ENCODE measurements at places on chromosomes 3 and 15. TPM values are rescaled to one million over a fixed set of nuclear protein-coding genes. Genes with fewer than 3 reads are reported as not detected.

- no peak for DNase-seq
These were observed 145.1 kb downstream of the VGLL4 start for GRCh38 chr3:11498646-11499045.

The CSNK1G1 gene
- total RNA-seq: 16.6 TPM

The BFSP2 gene
- total RNA-seq: not detected

DNA sequence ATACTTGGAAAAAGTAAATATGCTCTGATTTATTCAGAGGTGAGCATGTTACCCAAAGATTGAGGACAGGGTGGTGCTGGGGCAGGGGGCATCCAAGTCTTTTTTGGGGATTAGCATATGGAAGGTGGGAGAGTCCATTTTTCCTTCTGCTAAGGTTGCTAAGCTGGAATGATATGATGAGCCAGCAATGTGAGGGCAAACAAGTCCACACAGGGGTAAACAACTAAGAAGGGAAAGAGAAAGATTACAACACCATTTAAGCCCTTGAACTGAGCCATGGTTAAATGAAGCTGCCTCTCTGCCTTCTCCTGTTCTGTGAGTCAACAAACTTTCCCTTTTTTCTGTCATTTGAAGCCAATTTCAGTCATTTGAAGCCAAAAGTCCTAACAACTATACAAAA, 89.0 kb downstream of the RPL22L1 start:
- DNase-seq: no peak

DNA sequence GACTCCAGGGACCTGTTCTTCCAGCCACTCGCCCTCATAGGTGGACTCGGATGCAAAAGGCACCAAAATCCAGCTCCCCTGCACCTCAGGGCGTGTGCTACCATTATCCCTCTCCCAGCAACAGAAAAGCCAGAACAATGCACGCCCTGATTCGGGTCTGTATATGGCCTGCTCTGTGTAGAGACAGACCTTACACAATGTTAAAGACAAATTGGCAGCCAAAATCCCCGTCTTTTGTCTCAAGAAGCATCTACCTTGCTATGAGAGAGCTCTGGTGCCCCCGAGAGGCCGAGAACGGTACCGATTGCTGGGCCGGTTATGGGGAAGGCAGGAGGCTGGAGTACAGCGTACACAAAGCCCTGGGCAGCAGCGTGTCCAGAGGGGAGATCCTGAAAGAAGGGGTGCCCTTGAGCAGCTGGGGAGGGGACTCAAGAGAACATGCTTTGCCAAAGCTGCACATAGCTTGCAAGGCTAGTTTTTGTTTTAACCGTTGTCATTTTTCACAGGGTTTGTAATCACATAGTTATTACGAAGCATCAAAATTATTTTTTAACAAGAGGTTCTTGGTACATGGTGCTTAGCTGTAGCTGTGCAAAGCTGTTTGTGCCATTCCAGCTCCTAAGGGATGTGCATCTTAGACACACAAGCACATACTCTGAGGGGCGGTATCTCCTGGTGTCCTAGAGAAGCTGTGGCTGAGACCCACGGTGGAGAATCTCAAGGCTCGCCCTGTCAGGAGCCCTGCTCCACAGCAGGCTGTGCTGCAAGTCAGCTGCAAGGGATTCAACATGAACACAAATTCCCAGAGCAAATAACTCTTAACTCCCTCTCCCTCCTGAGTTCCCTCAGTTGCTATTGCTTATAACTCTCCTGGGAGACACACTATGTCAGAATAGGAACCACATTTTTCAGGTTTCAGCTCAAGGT, 461.5 kb upstream of the PPP2R3A start:
- peak; percentile 53 for DNase-seq

The PRSS50 gene
- total RNA-seq: not detected

The ST3GAL6 gene
- total RNA-seq: not detected

- no peak for DNase-seq
These were observed 45.1 kb downstream of the LRRC28 start for GRCh38 chr15:99296386-99296785.

- no peak for DNase-seq
These were observed 56.0 kb upstream of the LINGO1 start for GRCh38 chr15:77688693-77689092.

The TRAK1 gene
- total RNA-seq: 18.3 TPM

DNA sequence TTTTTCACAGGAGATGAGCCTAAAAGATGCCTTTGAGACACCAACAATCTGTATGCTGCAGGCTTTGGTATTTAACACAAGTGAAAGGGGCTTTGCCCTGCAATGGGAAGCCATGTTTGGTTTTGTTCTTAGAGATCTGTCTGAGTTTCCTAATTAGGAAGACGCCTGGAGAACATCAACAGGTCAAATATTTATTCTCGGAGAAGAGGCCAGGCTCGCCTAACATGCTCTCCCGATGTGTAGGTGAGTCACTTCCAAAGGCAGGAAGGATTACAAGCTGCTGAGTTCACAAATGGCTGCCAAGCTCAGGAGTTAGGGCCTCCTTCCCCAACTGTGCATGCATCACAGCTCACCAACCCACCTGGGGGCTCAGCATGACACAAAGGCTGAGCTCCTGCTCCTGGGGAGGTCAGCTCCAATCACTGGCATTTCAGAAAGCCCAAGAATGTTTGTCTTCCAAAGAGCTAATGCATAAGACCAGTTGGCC, 119.5 kb upstream of the PRICKLE2 start:
- DNase-seq: no peak

DNA sequence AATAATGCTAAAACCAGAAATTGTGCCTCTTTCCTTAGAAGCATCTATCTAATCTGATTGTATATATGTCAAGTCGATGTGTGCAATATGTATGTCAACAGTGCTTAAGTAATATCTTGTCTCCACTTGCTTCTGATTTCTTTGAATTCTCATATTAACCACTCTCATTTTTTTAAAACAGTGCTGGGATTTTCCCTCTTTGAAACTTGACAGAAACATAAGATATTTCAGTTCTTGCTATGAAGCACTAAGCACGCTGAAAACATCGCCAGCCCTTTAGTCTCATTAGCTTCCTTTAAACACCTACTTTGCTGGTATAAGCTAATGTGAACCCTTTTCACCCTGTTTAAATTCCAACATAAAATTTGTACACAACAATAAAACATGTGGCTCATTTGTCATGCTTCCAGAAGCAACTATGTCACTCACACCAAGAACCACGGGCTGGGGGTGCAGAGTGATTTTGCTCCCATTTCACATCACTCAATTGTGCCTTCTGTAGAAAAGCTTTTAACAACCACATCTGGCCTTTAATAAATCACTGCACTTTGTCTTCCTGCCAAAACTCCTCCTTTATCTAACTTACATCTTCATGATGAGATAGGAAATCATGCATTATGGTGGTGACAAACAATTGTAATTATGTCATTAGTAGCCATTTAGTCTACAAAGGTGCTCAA, 185.2 kb downstream of the FOXP1 start:
- peak; percentile 67 for DNase-seq

- DNase-seq: peak; percentile 22
These were observed 901 bp downstream of the ICE2 start for GRCh38 chr15:60477916-60478565.

DNA sequence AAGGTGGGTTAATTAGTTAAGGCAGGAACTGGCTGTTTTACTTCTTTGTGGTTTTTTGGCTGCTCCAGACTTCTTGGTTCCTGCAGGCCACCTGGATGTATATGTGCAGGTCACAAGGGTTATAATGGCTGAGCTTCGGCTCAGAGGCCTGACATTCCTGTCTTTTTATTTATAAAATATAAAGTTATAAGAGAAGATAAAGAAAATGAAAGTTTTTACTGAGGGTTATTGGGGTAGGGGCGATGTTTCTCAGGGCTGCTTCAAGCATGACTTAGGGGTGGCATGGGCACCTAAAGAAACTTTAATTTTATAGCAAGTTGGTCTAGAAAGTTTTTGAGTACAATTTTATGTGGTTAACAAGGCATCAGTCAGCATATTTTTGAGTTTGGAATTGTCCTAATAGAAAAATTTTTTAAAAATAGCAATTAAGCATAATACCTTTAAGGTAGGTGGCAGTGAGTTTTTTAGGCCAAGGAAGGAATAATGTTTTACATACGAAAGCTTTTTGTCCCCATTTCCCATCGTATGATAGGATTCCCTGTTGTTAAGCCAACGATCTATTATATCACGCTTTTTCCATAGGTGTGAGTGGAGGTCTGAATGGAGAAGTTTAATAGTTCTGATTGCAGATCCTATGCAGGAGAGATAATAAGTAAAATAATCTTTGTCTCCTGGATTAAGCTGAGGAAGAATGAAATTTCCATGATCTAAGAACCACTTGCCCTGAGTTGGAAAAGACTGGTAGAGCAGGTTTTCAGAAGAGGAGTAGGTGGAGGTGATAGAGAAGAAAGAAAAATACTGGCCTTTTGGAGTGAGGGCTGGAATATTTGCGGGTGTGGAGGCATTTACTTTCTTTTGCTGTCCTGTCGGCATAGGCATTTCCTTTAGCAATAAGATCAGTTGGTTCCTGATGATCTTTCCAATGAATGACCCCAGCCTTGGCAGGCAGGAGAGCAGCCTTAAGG, 10.1 kb downstream of the STRIT1 start:
- DNase-seq: no peak

All from activated naive CD4-positive, alpha-beta T cell treated with anti-CD3 and anti-CD28 coated beads for 36 hours (primary cell).